ENCODE measurements at places on chromosomes 6 and 20.

GRCh38 chr20:62235777-62236157 is 2.6 kb upstream of the OSBPL2 start:
- DNase-seq, result no peak

DNA sequence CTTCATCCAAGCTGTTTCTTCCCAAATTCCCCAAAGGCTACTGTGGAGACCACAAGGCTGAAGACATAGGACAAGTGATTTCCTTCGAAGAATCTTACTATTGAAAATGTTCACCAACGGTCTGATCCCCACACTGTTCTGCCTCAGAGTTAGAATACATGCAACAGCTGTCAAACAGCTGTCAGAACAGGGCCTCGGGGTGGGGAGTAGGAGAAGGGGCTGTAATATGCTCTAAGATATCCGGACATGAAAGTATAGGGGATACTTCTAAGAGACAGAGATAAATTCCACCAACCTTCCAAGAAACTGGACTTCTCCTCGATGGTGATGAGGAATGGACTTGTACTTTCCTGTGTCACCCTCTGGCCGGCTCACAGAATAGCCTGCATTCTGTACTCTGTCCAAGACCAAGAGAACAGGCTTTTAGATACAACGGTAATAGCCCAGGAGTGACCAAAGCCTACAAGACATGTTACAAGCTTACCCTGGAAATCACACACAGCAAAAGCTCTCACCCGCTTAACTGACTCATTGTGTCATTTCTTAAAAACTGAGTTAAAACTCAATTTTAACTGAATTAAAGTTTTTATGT is 69.2 kb upstream of the PTGIS start:
- no peak for DNase-seq

GRCh38 chr20:63178889-63179686 is 36.8 kb downstream of the YTHDF1 start:
- DNase-seq, result peak; percentile 72

GRCh38 chr6:130965656-130966055 is 97.4 kb downstream of the EPB41L2 start:
- no peak for DNase-seq

GRCh38 chr6:37559050-37559449 is 59.4 kb upstream of the CCDC167 start:
- DNase-seq, result no peak

DNA sequence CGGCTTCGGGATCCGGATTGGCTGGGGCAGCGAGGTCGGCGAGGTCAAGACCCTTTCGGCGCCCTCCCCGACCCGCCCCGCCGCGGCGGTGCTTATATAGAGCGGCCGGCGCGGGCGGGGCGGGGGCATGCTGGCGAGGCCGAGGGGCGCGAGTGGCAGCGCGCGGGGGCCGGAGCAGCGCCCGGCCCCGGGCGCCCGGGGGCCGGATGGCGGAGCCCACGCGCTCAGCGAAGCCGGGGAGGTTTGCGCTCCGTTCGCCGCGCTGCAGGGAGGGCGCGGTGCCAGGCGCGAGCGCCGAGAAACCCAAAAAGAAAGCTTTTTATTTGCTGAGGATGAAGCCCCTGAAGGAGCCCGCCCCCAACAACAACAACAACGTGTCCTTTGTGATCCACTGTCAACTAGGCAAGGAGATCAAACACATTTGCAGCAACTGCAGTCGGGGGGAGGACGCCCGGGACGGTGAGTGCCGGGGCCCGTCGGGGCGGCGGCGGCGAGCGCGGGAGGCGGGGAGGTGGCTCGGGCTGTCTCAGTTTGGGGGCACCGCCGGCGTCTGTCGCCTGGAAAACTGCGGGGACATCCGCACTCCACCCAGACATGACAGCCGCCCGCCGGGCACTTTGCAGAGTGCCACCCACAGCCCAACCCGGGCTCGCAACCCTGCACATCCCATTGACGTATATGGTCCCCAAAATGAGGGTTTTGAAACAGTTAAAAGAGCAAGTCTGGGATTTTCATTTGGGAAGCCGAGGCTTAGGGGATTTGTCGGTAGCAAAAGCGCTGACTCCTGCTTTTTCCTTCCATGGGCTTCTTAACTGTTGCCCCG is 297.3 kb downstream of the PHACTR1 start:
- DNase-seq, result no peak

- no peak for DNase-seq
Measured at GRCh38 chr20:54184904-54185626, 11.3 kb upstream of the CYP24A1 start.

DNA sequence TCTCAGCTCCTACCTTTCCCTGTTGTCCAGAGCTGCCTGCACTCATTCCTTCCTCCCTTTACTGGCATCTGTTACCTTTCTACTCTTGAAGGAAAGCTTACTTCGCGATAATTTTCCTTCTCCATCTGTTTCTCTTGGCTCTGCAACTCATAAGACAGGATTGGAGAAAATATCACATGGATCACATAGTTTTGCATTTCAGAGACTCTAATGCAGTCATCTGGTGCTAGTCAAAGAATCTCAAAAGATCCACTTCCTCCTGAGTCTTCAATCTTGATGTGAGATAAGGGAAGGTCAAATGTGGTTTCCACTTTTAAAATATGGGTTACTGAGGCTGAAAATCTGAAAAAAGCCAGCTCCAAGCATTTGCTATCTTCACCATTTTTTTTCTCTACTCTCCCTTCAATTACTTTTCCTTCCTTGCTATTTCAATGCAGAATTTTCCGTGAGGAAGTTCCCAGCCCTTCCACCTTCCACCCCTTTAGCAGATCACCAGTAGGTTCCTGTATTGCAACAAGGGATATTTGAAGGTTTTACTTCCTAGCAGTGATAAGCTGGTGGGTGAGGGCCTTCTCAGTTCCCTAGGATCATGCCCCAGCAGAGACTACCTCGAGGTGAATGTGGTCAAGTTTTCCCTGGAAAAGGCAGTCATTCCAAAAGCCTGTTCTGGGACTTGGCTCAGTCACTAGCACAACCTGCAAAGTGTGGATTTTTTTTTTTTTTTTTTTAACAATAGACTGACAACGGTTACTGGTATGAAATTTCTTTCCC is 62.8 kb upstream of the LRRC1 start:
- DNase-seq, result no peak

DNA sequence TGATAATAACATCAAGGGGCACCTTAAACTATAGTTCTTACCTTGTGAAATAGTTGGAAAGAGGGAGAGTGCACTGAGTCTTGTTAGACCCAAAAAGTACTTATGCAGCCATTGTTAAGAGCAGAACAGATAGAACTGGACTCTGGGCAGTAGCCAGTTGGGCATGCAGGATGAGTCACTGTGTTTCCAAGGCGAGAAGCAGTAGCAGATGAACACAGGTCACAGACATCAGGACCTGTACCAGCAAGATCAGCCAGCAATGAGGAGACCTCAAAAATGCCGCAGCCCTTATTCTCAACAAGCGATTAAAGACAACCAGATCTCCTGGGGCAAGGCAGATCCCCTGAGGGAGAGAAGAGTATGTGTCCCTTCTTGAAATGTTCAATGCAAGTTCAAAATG is 79.0 kb downstream of the SAMD3 start:
- DNase-seq, result no peak

DNA sequence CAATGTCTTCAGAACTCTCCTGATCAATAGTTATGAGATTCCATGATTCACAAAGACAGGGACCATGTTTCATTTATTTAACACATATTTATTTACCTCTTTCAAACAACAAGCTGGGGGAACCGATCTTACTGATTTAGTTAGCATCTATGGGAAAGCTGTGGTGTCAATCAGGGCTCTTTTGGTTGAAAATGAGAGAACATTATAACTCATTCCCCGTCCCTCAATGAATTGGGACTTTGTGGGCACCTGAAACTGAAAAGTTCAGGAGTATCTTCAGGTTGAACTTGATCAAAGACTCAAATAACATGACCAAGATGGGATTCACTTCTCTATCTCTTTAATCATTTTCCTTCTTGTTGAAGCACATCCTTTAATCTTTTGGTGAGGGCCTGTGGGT is 67.4 kb downstream of the CHMP4B start:
- DNase-seq, result no peak

DNA sequence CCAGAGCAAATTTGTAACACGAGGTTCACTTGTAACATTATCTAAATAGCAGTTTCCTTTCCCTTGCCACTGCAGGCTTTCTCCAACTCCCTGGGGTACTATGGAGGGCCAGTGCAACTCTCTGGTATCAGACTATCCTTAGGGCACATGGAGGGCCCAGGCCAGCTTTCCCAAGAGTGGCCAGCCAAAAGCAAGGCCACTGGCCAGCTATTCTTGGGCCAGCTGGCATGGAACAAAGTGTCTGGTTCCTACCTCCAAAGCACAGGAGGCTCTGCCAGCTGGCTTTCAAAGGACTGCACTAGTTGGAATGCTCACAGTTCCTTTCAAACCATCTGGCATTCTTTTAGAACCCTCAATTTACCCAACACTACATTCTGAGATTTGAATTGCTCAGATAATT is 8.7 kb downstream of the RNF24 start:
- DNase-seq, result no peak

DNA sequence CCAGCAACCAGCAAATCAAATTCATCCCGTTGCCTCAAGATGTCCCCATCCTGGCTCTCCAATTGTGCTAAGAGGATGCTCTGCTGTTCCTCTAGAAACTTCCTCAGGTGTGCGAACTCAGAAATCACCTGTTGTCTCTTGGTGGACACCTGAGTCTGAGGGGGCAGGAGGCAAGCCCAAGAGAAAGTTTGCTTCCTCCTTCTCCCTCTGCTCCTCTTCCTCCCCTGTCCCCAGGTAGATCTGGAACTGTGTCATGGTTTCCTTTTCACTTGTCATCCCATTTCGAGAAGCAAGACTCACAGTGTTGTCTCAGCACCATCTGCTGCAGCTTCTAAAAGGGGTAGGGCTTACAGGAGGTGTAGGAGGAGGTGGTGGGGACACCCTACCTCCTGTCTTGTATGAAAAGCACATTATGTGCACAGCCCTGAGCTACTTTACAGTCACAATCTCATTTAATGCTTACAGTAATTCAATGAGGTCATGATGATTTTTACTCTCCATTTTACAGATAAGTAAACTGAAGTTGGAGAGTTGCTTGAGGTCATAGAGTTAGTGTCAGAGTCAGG is 2.5 kb downstream of the TRIM10 start:
- DNase-seq, result no peak

GRCh38 chr6:129253242-129253641 is 370.3 kb downstream of the LAMA2 start:
- DNase-seq, result no peak

DNA sequence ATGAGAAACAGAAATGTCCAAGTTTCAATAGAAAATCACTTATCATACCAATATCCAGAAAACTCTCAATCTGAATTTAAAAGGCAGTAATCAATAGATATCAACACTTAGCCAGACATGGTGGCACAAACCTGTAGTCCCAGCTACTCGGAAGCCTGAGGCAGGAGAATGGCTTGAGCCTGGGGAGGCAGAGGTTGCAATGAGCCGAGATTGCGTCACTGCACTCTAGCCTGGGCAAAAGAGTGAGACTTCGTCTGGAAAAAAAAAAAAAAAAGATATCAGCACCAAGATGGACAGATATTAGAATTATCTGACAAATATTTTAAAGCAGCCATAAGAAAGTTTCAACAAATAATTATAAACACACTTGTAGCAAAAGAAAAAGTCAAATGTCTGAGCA is 47.0 kb downstream of the TCP11 start:
- no peak for DNase-seq

DNA sequence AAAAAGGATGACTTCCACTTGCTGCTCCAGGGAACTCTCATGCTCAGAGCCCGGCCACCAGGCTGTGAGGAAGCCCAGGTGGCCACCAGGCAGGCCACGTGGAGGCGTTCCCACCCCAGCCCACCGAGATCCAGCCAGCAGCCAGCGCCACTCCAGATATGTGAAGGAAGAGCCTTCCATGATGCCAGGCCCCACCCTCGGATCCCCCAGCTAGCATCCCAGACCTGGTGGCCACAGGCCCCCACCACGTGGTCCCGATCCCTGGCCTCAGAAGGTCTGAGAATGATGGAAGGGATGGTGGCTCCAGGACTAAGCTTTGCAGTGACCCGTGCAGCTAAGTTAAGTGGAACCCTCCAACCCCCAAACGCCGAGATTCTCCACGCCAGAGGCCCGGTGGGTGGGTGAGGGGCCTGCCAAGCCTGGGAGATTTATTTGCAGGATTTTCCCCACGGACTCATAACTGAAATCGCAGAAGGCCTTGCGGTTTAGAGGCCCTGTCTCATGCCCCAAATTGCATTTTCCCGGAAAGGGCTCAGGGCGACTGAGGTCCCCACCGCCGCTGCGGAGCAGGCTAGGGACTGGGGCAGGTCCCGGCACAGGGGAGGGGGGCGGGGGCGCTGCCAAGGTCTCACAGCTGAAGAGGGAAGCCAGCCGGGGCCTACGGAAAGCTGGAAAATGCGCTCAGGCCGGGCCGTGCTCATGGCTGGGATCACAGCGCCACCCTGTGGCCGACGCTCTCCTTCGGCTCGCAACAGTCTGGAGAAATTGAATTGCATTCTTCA is 31.1 kb upstream of the CST7 start:
- DNase-seq, result peak; percentile 92

GRCh38 chr6:19715167-19715551 is 122.0 kb upstream of the ID4 start:
- no peak for DNase-seq

DNA sequence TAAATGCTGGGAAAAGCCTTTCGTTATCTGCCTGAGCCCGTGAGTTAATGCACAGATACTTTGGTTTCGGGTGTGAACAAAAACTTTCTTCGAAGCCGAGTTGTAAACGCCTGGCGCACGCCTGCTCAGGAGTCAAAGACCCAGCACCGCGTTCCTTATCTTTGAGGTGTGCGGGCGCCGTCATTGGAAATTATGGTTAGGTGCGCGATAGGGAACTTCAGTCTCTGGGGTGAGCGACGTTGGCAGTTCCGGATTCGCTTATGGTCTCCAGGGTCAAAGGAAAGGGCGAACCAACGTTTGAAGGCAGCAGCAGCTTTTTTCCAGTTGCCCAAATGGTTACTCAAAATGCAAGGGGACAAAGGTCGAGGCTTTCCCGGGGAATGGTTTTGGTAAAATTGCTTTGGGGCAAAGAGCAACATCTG is 853 bp downstream of the SLC22A3 start:
- peak; percentile 27 for DNase-seq

GRCh38 chr6:157392927-157393668 is 12.1 kb downstream of the ZDHHC14 start:
- DNase-seq, result no peak

DNA sequence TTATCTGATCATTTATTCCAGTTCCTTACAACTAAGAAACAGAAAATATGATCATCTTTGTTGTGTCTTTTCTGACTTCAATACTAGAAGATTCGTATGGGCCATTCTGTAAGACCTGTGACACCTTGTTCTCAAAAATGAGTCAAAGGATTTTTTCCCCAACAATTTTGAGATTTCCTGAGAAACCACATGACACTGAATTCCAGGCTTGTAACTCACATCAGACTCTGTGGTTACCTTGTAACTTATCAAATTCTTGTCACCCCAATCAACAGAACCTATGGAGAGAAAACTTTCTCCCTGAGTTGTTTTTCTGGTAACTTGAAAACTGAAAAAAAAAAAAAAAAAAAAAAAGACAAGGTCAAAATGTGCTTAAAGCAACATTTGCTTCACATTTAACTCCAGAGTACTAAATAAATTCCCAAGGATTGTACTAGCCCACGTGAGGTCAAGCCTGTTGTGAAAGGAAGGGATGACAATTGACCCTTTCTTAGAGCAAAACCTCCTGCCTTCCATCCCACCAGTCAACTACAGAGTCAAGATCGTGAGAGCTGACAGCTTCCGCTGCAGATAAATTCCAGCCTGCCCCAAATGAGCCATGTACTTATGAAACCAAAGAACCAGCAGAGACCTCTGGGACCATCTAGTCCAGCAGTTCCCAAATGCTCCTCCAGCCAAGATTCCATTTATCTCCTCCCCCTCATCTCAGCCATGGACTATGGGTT is 140.3 kb downstream of the TBX18 start:
- no peak for DNase-seq

- DNase-seq, result no peak
Measured at GRCh38 chr20:59013959-59014608, 5.1 kb upstream of the TUBB1 start.

GRCh38 chr20:32115211-32115767 is 5.8 kb downstream of the TM9SF4 start:
- DNase-seq, result no peak

All from iPS-NIHi11 (cell line).